ENCODE measurements at places on chromosomes 2 and 18. TPM values are rescaled to one million over a fixed set of nuclear protein-coding genes. Genes with fewer than 3 reads are reported as not detected.

DNA sequence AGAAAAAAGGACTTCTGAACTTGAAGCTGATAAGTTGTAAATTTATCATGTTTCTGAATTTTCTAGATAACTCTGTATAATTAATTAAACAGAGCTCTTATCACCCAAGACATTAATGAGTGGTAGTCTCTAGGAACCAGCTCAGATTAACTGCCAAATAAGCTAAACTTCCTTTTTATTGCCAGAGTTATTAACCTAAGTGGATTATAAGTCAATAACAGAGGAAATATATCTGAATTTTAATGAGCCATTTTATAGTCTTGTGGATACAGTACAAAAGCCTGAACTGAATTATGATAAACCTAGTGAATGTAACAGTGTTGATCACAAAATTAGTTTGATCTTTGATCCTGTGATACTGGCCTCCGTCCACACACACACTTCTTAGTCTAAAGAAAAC lies 111.5 kb downstream of the COMMD1 start:
- DNase-seq: no peak
- H3K27ac ChIP-seq: no peak overlapping the region
- H3K4me3 ChIP-seq: no peak overlapping the region
- H3K4me1 ChIP-seq: peaks cover 6% of the 10 kb centered on the region
- no peaks in the 10 kb centered on the region for H3K27me3 ChIP-seq
- no peaks in the 10 kb centered on the region for H3K36me3 ChIP-seq

DNA sequence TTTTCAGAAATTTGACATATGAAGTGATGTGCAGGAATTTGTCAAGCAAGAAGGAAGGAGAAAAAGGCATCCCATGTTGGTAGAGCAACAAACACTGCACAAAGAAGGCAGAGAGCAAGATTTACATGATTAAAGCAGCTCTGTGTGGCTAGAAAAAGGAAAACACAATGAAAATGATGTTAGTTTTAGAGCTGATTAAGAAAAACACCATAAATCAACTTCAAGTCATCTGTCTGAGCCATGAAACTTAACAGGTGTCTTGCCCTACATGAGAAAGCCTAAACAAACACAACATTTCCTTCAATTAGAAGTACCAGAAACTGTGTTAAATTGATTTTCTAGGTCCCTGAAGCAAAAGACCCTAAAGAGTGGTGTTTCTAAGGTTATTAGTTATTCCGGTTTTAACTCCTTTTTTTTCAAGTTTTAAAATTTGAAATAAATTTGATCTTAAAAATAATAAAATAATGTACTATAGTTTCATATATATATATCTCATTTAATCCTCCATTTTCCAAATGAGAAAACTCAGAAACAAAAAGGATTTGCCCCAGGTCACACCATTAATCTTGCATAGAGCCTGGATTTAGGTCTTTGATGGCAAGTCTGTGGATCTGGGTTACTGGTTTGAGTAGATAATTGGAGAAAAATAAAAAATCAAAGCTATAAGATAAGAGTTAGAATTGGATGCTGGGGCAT lies 8.6 kb upstream of the DSC1 start:
- H3K4me1 ChIP-seq: no peaks in the 10 kb centered on the region
- H3K27me3 ChIP-seq: no peaks in the 10 kb centered on the region
- no peak overlapping the region for H3K27ac ChIP-seq
- H3K36me3 ChIP-seq: no peaks in the 10 kb centered on the region

Gene GALR1
- not detected for total RNA-seq

DNA sequence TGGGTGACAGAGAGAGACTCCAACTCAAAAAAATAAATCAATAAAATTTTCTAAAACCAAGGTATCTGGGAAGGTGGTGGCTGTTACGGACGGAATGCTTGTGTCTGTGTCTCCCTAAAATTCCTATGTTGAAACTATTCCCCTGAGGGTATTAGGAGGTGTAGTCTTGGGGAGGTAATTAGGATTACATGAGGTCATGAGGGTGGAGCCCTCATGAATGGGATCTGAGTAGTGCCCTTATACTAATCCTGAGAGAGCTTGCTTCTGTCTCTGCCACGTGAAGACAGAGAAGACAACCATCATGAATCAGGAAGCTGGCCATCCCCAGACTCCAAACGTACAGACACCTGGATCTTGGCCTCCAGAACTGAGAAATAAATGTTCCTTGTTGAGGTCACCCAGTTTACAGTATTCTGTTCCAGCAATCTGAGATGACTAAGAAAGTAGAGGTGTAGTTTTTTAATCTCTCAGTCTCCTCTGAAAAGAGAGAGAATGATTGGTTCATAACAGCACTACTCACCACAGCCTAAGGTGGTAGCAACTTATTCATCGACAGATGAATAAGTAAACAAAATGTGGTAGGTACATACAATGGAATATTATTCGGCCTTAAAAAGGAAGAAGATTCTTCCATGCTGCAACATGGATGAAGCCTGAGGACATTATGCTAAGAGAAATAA lies 38.4 kb downstream of the TGFBRAP1 start:
- no peak overlapping the region for H3K4me3 ChIP-seq
- H3K36me3 ChIP-seq: peaks cover 3% of the 10 kb centered on the region
- H3K27ac ChIP-seq: no peak overlapping the region
- H3K27me3 ChIP-seq: no peaks in the 10 kb centered on the region
- H3K4me1 ChIP-seq: no peaks in the 10 kb centered on the region

GRCh38 chr18:8045160-8045883 lies 478.2 kb downstream of the PTPRM start:
- H3K27me3 ChIP-seq: no peaks in the 10 kb centered on the region
- H3K4me1 ChIP-seq: peaks cover 20% of the 10 kb centered on the region

Gene FECH
- 21.2 TPM for total RNA-seq

DNA sequence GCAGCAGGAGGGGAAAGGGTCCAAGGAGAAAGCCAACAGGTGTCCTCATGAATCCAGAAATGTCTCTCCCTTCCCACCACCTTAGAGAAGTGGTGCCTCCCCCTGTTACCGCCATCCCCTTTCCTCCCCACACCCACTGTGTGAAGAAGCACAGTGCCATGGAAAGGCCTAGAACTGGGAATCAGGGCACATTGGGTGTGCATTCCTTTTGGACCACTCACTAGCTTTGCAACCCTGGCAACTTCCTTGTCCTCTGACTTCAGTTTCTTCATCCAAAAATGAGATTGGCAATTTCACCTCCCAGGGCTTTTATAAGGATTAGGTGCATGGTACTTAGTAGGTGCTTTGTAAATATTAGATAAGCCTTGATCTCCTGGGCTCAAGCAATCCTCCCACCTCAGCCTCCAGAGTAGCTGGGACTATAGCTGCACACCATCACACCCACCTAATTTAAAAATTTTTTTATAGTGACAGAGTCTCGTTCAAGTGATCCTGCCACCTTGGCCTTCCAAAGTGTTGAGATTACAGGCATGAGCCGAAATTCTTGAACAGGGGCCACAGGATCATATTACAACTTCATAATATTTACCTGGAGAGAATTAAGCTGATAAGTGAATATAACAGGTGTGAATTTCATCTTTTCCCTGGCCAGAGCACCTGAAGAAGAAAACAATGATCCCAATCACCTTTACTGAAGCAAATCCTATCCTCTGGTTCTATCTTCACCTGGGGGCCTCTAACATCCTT lies 97.9 kb upstream of the TAF1B start:
- H3K36me3 ChIP-seq: no peaks in the 10 kb centered on the region
- no peaks in the 10 kb centered on the region for H3K4me1 ChIP-seq
- no peak for DNase-seq
- no peak overlapping the region for H3K4me3 ChIP-seq
- no peak overlapping the region for H3K27ac ChIP-seq

GRCh38 chr2:120820263-120820952 lies 84.7 kb downstream of the GLI2 start:
- DNase-seq: no peak
- no peaks in the 10 kb centered on the region for H3K27me3 ChIP-seq
- no peaks in the 10 kb centered on the region for H3K36me3 ChIP-seq
- H3K27ac ChIP-seq: no peak overlapping the region

DNA sequence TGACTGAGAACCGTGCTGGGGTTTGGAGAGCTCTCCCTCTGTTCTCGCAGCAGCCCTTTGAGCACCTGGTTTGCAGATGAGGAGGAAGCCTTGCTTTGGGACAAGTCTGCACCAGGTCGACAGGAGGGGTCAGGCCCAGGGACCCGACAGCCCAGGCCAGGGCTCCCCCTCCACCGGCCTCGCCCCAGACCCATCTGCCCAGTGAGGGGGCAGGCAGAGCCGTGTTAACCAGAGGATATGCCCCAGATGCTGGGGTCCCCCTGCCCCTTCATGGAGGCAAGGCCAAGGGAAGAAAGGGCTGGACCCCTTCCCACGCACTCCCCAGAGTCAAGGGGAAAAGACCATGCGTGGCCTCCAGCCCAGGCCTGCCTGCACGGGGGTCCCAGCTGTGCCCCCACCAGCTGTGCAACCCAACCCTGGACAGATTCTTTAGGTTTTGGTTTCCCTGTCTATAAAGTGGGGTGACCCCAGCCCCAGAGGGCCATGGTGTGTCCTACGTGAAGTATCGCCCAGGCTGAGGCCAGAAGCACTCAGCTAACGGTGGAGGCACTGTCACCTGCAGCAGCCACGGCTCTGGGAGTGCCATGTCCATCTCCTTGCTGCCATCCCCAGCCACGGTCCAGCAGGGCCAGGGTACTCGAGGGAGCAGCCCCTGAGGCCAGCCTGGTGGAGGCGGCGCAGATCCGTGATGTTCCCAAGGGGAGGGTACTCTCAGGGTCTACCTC lies 4.8 kb upstream of the SNED1 start:
- DNase-seq: peak; percentile 17
- peaks cover 34% of the 10 kb centered on the region for H3K4me1 ChIP-seq
- no peak overlapping the region for H3K27ac ChIP-seq
- H3K36me3 ChIP-seq: no peaks in the 10 kb centered on the region
- H3K4me3 ChIP-seq: no peak overlapping the region
- H3K27me3 ChIP-seq: no peaks in the 10 kb centered on the region

DNA sequence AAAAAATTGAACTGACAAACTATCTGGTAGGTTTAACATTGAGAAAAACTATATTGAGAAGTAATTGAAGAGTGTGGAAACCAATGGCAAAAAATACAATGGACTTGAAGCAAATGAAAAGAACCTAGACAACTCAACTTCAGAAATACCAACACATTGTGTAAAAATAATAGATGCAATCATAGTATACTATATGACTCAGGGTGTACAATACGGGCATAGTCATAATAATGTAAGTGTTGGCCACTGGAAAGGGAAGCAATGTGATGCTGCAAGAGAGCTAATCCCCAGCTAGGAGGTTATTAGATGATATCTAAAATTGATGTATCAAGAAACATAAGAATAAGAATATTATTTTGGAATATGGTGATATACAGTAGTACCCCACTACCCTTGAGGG lies 45.3 kb downstream of the SMAD7 start:
- no peak overlapping the region for H3K4me3 ChIP-seq
- H3K27me3 ChIP-seq: no peaks in the 10 kb centered on the region
- H3K4me1 ChIP-seq: peaks cover 19% of the 10 kb centered on the region
- no peak for DNase-seq
- H3K27ac ChIP-seq: no peak overlapping the region

Gene GKN1
- not detected for total RNA-seq

GRCh38 chr18:36977121-36977520 lies 148.2 kb downstream of the KIAA1328 start:
- DNase-seq: no peak
- H3K36me3 ChIP-seq: no peaks in the 10 kb centered on the region
- H3K4me3 ChIP-seq: no peak overlapping the region
- no peaks in the 10 kb centered on the region for H3K4me1 ChIP-seq
- no peaks in the 10 kb centered on the region for H3K27me3 ChIP-seq

GRCh38 chr18:65409261-65409660 lies 341.6 kb upstream of the CDH7 start:
- no peaks in the 10 kb centered on the region for H3K4me1 ChIP-seq
- no peaks in the 10 kb centered on the region for H3K27me3 ChIP-seq
- no peak overlapping the region for H3K4me3 ChIP-seq
- H3K27ac ChIP-seq: no peak overlapping the region

Gene MC5R
- not detected for total RNA-seq

DNA sequence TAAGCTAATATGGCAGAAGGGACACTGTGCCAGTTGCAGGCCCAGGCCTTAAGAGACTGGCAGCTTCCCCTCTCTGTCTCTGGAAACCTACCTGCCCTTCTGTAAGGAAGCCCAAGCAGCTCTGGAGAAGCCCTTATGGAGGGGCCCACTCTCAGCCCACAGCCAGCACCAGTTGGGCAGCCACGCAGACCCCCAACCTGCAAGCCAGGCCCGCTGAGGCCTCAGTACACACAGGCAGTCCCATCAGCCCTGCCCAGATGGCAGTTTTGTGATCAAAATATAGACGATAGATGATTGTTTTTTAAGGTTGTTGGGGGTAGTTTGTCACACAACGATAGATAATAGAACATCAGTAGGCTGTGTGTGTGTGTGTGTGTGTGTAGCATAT lies 36.8 kb upstream of the ALPP start:
- no peak overlapping the region for H3K4me3 ChIP-seq
- H3K4me1 ChIP-seq: no peaks in the 10 kb centered on the region
- no peak overlapping the region for H3K27ac ChIP-seq
- peak; percentile 1 for DNase-seq
- no peaks in the 10 kb centered on the region for H3K27me3 ChIP-seq

Gene CCDC141
- total RNA-seq: 55.5 TPM

- H3K36me3 ChIP-seq: no peaks in the 10 kb centered on the region
- H3K4me1 ChIP-seq: peaks cover 15% of the 10 kb centered on the region
- no peak overlapping the region for H3K4me3 ChIP-seq
- DNase-seq: no peak
These were observed 68.6 kb downstream of the ZBTB7C start for GRCh38 chr18:48340560-48340959.

DNA sequence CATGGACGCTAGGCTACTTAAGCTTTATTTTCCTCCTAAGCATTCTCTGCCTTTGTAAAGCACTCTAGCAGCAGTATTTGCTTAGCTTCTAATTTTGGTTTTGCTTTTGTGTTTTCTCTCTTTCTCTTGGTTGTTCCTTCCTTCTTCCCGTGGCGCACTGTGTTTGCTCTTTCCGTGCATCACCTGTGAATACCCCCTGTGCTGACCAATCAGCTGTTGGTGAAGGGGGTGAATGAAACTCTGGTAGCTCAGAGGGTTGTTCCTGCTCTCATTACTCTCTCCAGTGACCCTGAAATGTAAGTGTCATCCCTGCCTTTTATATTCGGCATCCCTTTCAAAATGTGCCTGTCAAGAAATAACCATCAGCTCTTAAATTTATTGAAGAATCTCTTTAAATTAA lies 45.5 kb upstream of the TNFRSF11A start:
- no peak overlapping the region for H3K27ac ChIP-seq
- H3K4me1 ChIP-seq: no peaks in the 10 kb centered on the region
- DNase-seq: no peak
- no peaks in the 10 kb centered on the region for H3K27me3 ChIP-seq
- H3K36me3 ChIP-seq: no peaks in the 10 kb centered on the region
- H3K4me3 ChIP-seq: no peak overlapping the region

GRCh38 chr2:95316466-95317122 lies 19.4 kb downstream of the KCNIP3 start:
- H3K4me3 ChIP-seq: no peak overlapping the region
- H3K36me3 ChIP-seq: no peaks in the 10 kb centered on the region
- H3K27ac ChIP-seq: no peak overlapping the region

- H3K36me3 ChIP-seq: no peaks in the 10 kb centered on the region
- no peak overlapping the region for H3K4me3 ChIP-seq
- H3K4me1 ChIP-seq: no peaks in the 10 kb centered on the region
- no peak for DNase-seq
These were observed 648.3 kb upstream of the PKDCC start for GRCh38 chr2:41399437-41400087.

GRCh38 chr2:188076149-188077056 lies 215.3 kb upstream of the GULP1 start:
- no peaks in the 10 kb centered on the region for H3K4me1 ChIP-seq
- no peaks in the 10 kb centered on the region for H3K36me3 ChIP-seq
- H3K4me3 ChIP-seq: no peak overlapping the region
- no peak overlapping the region for H3K27ac ChIP-seq

Data from upper lobe of left lung (tissue), 6 donors.